ENCODE measurements at places on chromosomes 6 and 20.

GRCh38 chr6:167044696-167045095 is 45.5 kb downstream of the CEP43 start:
- DNase-seq: no peak

GRCh38 chr6:33857932-33858475 is 54.2 kb upstream of the MLN start:
- no peak for DNase-seq

DNA sequence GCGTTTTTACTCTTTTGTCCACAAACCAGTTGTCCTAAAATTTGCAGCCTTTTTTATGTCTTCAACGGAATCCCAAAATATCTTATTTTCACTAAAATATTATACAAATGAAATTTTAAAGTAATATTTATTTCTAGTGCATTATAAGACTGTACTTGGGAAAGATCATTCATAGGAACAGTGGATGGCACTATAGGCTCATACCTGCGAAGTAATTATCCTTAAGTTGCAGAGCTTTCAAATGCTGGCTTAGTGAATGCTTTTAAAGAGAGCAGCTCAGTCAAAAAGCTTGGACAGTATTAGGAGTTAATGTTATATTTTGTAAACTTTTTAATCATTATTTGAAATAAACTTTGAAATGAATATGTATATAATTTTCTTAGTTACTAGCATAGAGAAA is 254.9 kb downstream of the CDKAL1 start:
- DNase-seq: no peak

DNA sequence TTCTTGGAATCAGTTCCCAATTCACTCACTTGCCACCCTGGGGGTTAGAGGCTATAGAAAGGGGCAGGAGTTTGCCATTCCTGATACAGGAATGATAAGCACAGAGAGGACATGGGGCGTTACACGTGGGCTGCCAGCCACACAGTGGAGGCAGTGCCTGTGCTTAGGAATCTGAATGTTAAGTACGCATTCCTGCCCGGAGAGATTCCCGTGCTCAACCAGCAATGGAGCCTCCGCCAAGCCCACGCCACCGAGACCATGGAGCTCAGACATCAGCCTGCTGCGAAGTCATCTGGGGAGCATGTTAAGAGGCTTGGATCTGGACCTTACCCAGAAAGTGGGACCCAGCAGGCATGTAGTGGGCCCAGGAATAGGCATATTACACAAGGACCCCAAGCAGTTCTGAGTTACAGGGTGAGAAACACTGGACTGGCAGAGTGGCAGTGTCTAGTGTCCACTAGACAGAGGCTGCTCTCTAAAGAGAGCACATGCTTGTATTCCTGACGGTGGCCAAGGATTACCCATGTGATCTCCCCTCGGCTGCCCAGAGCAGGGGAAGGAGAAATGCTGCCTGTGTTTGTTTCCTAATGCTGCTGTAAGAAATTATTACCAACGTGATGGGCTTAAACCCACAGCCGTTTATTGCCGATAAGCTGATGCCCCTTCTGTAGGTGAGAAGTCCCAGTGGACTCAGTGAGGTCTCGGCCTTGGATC is 138.2 kb downstream of the BMP7 start:
- DNase-seq: no peak

DNA sequence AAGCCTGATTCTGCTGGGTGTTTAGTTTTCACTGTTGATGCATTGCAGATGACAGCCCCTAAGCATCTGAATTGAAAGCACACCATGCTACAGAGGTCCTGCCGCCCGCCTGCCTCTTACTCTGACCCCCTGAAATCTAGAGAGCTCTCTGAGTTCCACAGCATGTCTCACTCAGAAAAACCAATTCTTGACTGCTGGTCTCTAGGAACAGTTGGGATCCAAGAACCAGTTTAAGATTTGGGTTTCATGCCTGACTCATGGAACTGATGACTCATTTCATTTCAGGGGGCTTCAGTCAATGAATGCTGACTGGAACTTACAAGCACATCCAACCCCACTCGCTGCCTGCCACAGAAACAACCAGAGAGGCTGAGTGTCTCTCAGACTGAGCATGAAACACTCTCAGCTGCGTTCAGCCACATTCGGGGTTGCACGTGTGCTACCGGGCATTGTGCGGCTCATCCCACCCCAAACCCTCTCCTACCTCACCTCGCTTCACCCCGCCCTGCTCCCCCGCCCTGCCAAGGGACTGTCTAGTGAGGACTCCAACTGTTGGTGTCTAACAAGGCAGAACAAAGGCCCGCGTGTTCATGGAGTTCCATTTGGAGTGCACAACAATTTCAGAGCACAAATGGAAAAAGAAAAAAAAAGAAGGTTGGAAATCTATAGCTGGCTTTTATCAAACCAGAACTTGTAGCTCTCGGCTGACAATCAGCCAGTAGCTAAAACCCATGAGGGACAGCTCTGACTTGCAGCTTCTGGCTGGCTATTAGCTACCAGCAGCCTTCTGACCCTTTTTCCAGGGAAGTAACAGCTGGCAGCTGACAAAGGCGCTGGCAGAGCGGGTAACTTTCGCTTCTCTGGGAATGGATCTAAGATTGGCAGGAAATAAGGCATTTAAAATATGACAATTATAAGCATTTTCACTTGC is 20.0 kb upstream of the TRAF3IP2 start:
- DNase-seq: peak; percentile 26

Data from NCI-H1092 (cell line).